ENCODE measurements at places on chromosomes 12 and 14.

DNA sequence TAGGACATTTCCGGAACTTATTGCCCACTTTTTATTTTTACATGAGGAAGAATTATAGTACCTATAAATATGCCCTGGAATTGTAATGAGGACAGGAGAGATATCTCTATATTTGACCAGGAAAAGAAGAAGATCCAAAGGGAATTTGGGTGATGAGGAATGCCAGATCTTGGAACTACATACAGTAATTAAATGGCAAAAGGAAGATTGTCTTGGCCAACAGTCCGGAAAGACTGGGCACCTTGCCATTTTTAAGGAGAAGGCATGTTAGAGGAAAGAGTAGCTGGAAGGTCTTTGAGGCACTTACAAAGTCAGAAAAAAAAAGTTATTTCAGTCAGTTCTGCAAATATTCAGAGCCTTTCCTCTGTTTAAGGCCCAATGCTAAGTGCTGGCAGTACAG, 616.4 kb downstream of the MED13L start:
- peak; percentile 34 for DNase-seq

DNA sequence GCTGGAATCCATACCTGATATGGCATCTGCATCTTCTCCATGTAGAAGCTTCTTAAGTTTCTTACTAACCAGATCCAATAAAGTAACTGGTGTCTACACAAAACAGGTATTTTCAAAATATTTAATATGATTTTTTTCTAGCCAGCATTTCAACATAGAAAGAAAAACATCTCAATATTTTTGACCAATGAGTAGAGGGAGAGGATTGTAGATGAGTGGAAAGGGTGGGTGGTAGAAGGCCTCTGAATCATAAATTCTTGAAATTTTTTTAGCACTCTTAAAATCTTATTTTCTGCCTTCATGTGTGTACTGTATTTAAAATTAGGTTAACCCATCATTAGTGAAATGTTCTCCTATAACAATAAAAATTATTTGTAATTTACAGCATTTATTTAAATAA, 18.0 kb downstream of the DEPDC4 start:
- peak; percentile 48 for DNase-seq

DNA sequence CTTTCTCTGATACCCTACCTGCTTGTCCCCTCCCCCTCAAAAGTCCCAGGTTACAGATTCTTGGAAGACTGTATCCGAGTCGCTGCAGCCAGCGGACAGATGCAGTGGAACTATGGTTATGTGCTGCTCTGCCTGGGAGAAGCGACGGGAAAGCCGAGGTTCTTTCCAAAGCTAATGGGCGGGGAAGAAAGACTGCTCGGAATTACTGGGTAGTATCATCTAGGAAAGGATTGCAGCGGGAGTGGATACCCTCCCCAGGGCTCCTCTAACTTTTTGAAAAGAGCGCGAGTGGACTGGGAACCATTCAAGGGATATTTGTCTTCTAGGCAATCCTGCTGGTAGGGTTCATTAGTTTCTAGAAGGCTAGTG, 1.4 kb downstream of the PTHLH start:
- peak; percentile 44 for DNase-seq

DNA sequence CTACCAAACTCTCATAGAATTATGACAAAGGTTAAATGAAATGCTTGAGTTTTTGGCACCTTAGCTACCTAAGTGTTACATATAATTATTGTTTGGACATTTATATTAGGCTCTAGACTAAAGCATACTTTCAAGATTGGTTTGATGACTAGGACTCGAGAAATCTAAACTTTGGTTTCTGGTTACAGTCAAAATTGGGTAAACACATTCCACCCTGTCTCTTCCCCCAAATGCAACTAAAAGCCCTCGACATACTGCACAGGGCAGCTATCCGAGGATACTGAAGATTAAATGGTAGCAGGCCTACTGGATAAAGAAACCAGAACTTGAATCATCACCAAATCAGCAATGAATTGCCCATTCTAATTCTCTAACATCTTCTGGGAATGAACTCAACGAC, 369.1 kb downstream of the PRKD1 start:
- DNase-seq: peak; percentile 70

DNA sequence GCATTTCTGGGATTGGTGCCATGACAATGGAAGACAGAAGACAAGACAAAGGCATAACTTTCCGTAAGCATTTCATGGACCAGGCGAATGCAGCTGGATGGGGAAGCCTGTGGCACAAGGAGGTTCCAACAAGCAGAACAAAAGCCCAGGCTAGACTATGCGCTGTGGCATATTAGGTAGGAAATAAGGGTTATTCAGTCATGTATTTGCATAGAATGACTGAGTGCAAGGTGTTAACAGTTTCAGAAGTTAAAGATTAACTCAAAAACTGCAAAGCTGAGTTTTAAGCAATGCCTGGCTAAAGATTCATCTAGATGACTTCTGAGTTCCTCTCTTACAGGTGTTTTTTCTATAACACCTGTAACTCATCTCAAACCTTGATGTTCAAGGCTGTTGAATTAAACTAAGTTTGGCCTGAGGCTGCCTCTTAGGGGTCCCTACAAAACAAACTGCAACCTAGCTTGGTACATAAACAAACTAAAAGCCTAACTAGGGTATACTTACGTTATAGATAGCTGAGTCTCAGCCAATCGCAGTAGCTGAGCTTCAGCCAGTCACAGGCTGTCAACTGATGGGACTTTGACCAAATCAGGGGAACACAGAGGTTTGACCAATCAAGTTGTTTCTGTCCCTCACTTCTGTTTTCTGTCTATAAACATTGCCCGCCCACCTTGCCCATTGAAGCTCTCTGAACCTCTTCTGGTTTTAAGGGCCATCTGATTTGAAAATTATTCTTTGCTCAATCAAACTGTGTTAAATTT, 52.2 kb upstream of the PLBD1 start:
- no peak for DNase-seq

GRCh38 chr14:39492267-39492666, 60.0 kb upstream of the FBXO33 start:
- peak; percentile 62 for DNase-seq

- DNase-seq: peak; percentile 59
Measured at GRCh38 chr12:95304673-95305198, 87.1 kb downstream of the VEZT start.

DNA sequence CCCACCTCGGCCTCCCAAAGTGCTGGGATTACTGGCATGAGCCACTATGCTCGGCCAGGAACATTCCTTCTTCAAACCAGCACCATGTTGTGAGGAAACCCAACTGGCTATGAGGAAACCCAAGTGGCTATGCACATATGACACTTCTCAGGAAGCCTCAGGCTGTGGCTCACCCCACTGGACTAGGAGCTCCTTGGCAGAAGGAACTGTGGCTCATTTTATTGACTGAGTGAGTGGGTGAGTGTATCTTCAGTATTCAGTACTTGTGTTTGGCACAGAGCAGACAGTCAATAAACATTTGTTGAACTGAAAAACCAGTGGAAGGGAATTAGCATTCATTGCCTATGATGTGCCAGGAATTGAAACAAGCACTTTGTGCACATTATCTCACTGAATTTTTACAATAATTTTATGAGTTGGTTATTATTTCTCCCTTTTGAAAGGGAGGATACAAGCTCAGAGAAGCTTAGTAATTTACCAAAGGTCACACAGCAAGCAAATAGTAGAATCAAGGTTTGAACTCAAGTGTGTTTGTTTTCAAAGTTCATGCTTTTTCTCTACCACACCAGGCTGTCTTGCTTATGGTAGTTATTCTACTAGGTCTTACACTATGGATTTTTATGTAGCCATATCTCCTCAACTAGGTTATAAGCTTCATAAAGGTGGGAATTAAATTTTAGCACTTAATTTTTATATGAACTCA, 121.6 kb downstream of the VEZT start:
- DNase-seq: no peak

- no peak for DNase-seq
Measured at GRCh38 chr14:60350366-60350720, 101.3 kb downstream of the PPM1A start.

DNA sequence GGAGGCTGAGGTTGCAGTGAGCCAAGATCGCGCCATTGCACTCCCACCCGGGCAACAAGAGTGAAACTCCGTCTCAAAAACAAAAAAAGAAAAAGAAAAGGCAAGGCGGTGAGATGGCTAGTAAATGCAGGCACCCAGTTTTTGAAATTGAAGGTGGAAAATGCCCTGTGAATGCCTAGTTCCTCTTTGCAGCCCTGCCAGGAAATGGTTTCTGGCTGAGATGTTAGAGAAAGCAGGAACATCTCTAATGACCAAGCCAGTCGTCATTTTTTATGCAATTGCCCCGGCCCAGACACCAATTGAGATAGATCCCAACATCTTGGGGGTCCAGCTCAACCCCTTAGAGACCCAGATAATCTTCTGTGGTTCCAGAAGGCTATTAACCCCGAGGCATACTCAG, 17.0 kb downstream of the SLC8A3 start:
- DNase-seq: no peak

GRCh38 chr12:62998454-62998853, 63.5 kb upstream of the PPM1H start:
- no peak for DNase-seq

DNA sequence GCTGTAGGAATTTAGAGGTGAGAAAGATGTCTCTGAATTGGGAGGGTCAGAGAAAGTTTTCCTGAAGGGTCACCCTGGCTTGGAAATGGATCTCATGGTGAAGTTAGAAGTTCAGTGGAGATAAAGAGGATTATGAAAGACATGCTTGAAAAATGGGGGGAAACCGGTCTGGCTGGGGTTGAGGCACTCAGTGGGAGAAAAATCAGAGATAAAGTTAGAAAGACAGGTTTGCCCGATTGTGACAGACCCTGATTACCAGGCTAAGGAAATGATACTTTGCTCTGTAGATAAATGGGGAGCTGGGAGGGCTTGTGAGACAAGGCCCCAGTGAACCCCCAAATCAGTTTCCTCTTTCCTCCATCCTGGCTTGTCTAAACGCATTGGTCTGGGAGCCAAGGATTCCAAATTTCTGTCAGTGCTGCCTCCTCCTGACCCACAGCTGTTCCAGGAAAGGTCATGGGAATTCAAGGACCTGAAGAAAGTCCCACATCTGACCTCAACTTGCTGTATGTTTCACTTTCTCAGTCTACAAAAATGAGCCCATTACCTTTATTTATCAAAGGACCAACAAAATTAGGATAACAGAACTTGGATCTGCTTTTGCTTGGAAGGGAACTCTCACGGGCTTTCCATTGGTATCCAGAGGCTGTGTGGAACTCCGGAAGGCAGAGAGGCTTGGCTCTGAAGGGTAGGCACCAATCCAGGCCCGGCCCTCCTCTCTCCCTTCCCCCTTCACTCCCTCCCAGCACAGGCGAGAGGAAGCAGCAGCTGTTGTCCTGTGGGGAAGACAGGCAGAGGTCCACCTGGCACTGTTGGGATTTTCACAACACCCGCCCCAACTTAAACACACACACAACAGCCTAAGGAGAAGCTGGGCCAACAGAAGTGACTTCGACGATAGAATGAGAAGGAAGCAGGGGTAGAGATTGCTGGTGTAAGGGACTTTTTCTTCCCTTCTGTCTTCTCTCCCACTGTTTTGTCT, 3.4 kb upstream of the RNASE7 start:
- peak; percentile 61 for DNase-seq

- peak; percentile 64 for DNase-seq
Measured at GRCh38 chr12:110590806-110591326, 7.7 kb upstream of the PPTC7 start.

DNA sequence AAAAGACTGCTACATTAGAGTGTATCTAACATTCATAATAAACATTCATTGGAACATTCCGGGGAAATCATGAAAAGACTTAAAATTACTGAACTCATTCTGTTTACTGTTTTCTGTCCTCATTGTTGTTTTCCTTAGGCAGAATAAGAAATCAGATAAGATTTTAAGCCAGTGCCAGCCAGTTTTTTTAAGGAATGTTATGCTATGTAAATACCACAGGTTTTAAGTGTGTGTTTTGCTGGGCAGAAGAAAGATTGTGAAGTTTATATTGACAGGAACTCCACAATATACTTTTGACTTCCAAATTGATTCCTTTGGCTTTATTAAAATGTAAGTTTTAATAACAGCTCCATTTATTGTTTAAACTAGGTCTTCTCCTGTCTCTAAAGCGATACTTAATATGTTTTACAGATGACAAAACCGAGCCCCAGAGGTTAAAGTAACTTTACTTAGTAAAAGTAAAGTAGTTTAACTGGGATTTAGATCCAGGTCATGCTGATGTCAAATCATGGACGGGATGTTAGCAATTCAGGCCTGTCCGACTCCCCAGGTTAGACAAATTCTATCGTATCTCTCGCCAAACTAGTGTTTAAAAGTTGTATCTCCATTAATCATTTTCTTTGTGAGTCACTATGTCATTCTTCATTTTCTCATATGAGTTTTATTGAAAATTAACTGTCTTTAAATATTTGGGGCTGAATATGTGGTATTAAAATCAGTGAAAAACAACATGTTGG, 1.7 kb downstream of the LARP4 start:
- peak; percentile 16 for DNase-seq

DNA sequence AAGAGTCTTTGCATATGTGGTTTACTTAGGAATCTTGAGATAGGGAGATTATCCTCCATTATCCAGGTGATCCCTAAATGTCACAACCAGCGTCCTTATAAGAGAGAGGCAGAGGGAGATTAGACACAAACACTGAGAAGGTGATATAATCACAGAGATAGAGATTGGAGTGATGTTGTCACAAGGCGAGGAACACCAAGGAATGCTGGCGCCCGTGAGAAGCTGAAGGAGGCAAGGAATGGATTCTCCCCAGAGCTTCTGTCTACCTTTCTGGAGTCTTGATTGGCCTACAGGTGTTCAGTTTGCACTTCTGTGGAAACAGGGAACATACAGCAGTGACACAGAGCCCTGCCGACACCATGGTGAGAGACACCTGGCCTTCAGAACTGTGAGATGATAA, 101.6 kb downstream of the ANO4 start:
- DNase-seq: no peak

GRCh38 chr14:72651081-72651480, 242.8 kb downstream of the DPF3 start:
- peak; percentile 68 for DNase-seq

GRCh38 chr12:55931317-55931779, 386 bp downstream of the DGKA start:
- DNase-seq: no peak

GRCh38 chr14:96576937-96577336, 74.8 kb downstream of the PAPOLA start:
- no peak for DNase-seq

- DNase-seq: no peak
Measured at GRCh38 chr12:97616946-97617345, 154.3 kb downstream of the RMST start.

GRCh38 chr14:90658541-90658967, 157.7 kb downstream of the TTC7B start:
- DNase-seq: no peak

All from fibroblast of lung (primary cell).